Aorta (tissue), 5 donors: ENCODE measurements at places on chromosomes 3 and 15. TPM values are rescaled to one million over a fixed set of nuclear protein-coding genes. Genes with fewer than 3 reads are reported as not detected.

The CAPN3 gene
- 3.3 TPM for polyA plus RNA-seq

The FMN1 gene
- 1.3 TPM for polyA plus RNA-seq

The AGBL1 gene
- polyA plus RNA-seq, result not detected

GRCh38 chr3:127206154-127206553, 13.2 kb downstream of the PRR23E start:
- H3K27me3 ChIP-seq, result no peaks in the 10 kb centered on the region
- H3K36me3 ChIP-seq, result no peaks in the 10 kb centered on the region
- H3K4me3 ChIP-seq, result no peak overlapping the region
- no peaks in the 10 kb centered on the region for H3K4me1 ChIP-seq

GRCh38 chr3:49028673-49029562, at the start of gene IMPDH2:
Gene IMPDH2, minus strand, starts transcription at chr3:49029398. Its CDS starts 48 bp downstream, at chr3:49029350.
- no peaks in the 10 kb centered on the region for H3K27me3 ChIP-seq
- H3K27ac ChIP-seq, result no peak within 1 kb of the TSS
- DNase-seq, result peak; percentile 96
- H3K4me3 ChIP-seq, result peak within 1 kb of the TSS; percentile 37

DNA sequence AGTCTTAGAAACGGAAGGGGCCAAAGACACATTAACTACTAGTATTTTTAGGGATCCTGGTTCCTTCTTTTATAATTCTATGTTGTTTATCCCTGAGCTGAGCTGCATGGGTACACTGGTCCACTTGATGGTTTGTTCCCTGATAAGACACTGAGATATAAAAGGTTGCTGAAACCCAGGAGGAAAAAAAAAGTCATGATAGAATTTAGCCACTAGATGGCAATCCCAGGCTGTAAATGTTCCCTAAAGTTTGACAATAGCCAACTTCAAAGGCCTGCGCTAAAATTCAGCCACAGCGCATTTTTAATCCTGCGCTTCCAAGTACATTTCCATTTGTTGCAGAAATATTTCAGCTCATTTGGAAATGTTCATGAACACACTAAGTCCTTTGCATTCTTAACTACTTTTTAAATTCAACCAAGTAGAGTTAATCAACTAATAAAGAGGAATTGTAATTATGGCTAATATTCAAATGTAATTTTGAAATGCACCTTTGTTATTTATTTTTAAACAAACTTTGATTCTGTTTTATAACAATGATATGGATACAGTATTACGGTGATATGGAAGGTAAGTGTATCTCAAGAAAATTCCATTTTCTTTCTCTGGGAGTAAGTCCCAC, 249.3 kb upstream of the FEZF2 start:
- no peaks in the 10 kb centered on the region for H3K36me3 ChIP-seq
- no peak for DNase-seq
- H3K27ac ChIP-seq, result no peak overlapping the region
- no peak overlapping the region for H3K4me3 ChIP-seq
- H3K4me1 ChIP-seq, result no peaks in the 10 kb centered on the region

DNA sequence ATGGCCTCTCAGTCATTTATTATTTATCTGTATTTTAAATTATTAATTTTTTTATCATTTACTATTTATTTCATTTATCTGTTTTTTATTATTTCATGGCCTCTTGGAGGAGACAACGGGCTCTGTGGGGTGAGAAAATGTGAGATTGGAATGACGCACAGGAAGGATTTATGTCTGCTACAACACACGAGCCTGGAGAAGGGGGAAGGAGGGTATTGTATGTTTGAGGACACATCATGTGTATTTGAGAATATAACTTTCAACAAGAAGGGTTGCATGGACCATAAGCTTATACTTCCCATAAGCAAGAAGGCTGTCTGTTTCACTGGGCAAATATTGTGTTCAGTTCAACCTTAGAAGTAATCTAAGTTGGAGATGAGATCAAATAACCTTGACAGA, 31.7 kb downstream of the LSM3 start:
- H3K36me3 ChIP-seq, result no peaks in the 10 kb centered on the region
- H3K27me3 ChIP-seq, result no peaks in the 10 kb centered on the region
- no peaks in the 10 kb centered on the region for H3K4me1 ChIP-seq
- DNase-seq, result no peak
- no peak overlapping the region for H3K27ac ChIP-seq
- no peak overlapping the region for H3K4me3 ChIP-seq

- no peak overlapping the region for H3K4me3 ChIP-seq
- no peak overlapping the region for H3K27ac ChIP-seq
- no peaks in the 10 kb centered on the region for H3K27me3 ChIP-seq
- no peaks in the 10 kb centered on the region for H3K4me1 ChIP-seq
- DNase-seq, result no peak
Measured at GRCh38 chr3:4394048-4394447, 73.0 kb downstream of the SUMF1 start.

DNA sequence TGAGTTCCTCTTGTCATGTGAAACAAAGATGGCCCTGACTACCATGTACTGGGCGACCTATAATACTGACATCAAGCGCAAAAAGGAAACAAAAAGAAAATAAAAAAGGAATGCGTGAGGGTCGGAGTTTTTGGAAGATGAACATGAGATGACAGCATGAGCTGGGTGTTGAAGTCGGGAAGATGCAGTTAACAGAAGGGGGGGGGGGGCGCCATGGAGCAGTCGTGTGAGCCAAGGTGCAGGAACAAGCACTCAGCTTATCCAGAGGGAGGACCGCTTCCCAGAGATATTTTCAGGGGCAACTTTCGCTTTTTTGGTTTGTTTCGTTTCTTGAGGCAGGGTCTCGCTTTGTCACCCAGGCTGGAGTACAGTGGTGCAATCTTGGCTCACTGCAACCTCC, 110.2 kb downstream of the RORA start:
- no peak overlapping the region for H3K27ac ChIP-seq
- H3K36me3 ChIP-seq, result no peaks in the 10 kb centered on the region
- DNase-seq, result no peak
- no peaks in the 10 kb centered on the region for H3K4me1 ChIP-seq
- no peak overlapping the region for H3K4me3 ChIP-seq

DNA sequence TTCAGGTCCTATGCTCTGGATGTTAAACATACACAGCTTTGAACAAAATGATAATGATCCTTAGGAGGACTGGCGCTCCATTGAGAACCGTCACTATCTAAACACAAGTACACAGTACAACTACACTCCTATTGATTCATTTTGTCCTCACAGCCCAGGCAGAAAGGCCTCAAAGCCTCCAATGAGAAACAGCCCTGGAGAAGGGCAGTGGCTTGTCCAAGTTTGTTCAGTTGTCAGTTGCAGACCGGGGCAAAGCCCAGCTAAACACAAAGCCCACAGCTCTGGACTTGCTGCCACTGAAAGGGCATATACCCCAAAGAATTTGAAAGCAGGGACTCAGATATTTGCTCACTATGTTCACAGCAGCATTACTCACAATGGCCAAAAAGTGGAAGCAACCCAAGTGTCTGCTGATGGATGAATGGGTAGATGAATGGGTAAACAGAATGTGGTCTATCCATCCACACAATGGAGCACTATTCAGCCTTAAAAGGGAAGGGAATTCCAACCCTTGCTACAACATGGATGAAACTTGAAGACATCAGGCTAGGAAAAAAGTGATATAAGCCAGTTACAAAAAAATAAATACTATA, 34.7 kb downstream of the NUP210 start:
- DNase-seq, result no peak
- no peak overlapping the region for H3K4me3 ChIP-seq
- H3K27ac ChIP-seq, result no peak overlapping the region
- no peaks in the 10 kb centered on the region for H3K27me3 ChIP-seq
- H3K4me1 ChIP-seq, result no peaks in the 10 kb centered on the region

- H3K27me3 ChIP-seq, result no peaks in the 10 kb centered on the region
- no peak overlapping the region for H3K4me3 ChIP-seq
- peaks cover 2% of the 10 kb centered on the region for H3K36me3 ChIP-seq
- no peak for DNase-seq
- H3K27ac ChIP-seq, result no peak overlapping the region
Measured at GRCh38 chr3:37295925-37296324, 121.5 kb upstream of the LRRFIP2 start.

DNA sequence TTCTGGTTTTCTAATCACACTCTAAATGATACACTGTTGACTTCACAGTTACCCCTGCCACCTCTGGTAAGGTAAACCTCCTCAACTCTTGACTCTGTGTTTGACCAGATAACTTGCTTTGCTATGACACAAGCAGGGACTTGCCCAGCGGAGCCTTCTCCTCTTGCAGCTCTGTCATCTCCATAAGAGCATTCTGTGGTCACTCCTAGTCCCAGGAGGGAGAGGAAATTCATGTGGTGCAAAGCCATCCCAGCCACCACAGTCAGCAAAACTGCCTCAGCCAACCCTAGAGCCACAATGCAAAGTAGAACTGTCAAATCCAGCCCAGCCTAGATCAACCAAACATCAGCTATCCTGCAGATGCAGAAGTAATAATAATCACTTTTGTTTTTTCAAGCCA, 144.7 kb upstream of the GADL1 start:
- no peak overlapping the region for H3K27ac ChIP-seq
- H3K4me1 ChIP-seq, result no peaks in the 10 kb centered on the region

DNA sequence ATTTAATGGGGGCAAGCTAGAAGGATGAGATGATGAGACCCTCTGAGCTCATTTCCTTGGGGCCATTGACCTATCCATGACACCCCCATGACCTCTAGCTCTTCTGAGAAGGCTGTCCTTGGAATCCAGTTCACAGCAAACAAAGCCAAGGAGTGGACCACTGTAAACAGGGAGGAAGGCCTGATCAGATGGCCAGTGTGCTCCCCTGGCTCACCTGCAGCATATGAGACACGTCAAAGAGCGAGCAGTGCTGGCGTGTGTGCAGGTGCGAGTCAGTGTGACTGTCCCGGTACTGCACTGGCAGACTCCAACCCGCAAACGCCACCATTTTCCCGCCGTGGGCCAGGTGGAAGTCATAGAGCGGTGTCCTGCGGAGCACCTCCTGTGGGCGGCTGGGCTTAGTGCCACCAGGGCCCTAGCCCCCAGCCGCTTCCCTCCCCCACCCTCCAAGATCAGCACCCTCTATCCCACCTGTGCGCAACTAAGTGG, 339 bp downstream of the AMT start:
- no peaks in the 10 kb centered on the region for H3K4me1 ChIP-seq
- peaks cover 2% of the 10 kb centered on the region for H3K36me3 ChIP-seq
- H3K27ac ChIP-seq, result no peak overlapping the region
- H3K4me3 ChIP-seq, result no peak overlapping the region
- DNase-seq, result peak; percentile 50

DNA sequence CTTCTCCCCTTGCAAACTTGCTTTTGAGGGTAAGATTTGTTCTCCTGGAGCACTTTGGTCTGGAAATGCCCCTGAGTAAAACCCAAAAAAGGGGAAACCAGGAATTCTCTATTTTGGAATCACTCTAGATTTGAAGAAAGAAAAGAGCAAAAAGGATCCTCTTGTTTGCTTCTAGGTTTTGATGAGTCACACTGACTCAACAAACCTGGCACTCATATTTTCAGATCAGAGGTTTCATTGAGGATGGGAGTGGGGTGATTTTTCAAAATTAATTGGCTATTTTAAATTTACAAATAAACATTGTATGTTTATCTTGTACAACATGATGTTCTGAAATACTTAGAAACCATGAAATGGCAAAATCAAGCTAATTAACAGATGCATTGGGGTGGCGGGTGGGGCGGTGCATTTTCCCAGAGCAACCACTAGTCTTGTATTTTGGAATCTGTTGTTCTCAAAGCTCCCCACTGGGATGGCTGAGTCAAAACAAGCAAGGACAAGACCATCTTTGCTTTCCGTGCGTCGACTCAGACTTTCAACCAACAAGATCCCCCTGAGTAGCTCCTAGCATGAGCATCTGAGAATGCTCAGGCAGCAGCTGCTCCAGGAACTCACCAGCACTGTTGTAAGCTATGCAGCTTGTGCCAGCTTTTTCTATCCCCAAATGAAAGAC, 451.4 kb downstream of the WDR72 start:
- H3K27ac ChIP-seq, result no peak overlapping the region
- H3K4me1 ChIP-seq, result no peaks in the 10 kb centered on the region
- no peaks in the 10 kb centered on the region for H3K27me3 ChIP-seq
- DNase-seq, result no peak
- H3K36me3 ChIP-seq, result no peaks in the 10 kb centered on the region
- H3K4me3 ChIP-seq, result no peak overlapping the region

DNA sequence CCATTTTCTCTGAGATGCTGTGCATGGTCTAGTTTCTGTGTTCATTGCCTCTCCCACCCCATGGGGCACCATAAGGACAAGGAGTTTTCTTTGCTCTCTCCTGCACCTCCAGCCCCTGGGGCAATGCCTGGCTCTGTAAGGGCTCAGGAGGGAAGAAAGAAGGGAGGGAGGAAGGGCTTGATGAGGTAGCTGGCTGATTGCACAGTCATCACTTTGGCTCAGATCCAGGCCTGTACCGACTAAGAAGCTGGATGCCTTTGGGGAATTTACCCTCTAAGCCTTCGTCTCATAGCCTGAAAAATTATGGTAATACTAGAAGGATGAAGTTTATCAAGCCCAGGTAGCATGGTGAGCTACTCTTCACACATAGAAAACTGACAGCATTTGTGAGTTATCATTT, 382.9 kb downstream of the GABRG3 start:
- H3K27me3 ChIP-seq, result no peaks in the 10 kb centered on the region
- H3K27ac ChIP-seq, result no peak overlapping the region
- no peak overlapping the region for H3K4me3 ChIP-seq
- H3K36me3 ChIP-seq, result no peaks in the 10 kb centered on the region

DNA sequence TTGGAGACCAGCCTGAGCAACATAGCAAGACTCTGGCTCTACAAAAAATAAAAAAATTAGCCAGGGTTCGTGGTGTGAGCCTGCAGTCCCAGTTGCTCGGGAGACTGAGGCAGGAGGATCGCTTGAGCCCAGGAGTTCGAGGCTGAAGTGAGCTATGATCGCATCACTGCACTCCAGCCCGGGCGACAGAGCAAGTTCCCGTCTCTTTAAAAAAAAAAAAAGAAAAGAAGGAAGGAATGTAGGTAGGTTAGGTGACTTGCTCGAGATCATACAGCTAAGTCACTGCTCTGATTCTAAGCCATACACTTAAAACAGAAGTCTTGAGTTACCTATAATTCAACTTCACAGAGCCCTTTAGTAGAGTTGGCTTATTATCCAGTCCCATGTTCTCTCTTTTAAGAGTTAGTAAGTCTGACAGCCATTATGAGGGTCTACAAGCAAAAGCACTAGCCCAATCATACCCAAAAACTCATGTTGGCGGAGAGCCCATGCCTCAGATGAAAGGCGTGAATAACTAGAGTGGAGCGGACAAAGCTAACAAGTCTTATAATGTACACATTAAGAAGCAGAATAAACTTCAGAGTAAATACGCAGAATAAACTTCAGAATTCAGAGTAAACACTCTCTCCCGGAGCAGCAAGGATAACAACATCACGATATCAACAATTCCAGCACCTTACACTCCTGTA, 768 bp downstream of the AAGAB start:
- H3K36me3 ChIP-seq, result no peaks in the 10 kb centered on the region
- H3K27me3 ChIP-seq, result no peaks in the 10 kb centered on the region
- DNase-seq, result no peak
- peak overlapping the region; percentile 90 for H3K27ac ChIP-seq
- H3K4me3 ChIP-seq, result peak overlapping the region; percentile 95

DNA sequence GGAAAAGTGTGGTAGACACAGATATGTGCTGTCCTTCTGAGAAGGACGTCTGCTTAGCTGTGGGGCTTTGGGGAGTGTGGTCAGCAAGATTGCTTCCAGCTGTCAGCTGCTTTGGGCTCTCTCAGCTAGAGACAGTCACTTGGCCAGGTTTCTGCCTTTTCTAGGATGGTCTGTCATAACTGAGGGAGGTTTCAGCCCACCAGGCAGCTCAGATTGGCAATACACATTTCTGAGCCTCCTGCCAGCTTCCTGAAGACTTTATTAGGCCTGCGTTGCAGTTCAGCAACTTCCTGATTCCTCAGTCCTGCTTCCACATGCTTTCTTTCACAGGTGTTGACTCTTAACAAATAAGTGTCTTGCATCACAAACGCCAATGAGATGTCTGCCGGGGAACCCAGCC, 286.5 kb downstream of the SQOR start:
- H3K27me3 ChIP-seq, result no peaks in the 10 kb centered on the region
- no peaks in the 10 kb centered on the region for H3K4me1 ChIP-seq
- no peak overlapping the region for H3K27ac ChIP-seq
- H3K36me3 ChIP-seq, result no peaks in the 10 kb centered on the region
- DNase-seq, result no peak
